Pons (tissue), 1 donor: ENCODE measurements at places on chromosomes 5 and 9.

GRCh38 chr5:105687493-105687892 lies 1983.2 kb downstream of the EFNA5 start:
- DNase-seq: no peak

DNA sequence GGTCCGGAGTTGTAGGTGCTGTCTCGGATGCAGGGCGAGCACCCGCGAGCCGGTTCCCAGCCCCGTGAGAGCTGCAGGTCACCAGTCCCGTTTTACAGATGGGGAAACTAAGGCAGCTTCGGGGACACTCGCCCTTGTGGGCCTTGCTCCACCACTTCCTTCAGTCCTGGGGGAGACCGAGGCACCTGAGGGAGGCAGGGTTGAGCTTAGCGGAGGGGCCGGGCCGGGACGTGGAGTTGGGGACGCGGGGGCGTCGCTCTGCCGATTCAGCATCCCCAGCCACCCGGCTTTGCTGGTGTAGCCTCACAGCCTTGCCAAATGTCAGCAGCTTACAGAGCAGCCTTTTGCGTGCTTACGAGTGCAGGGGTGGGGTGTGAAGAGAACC lies 530 bp downstream of the BBLN start:
- DNase-seq: no peak

GRCh38 chr9:93226819-93227218 lies 42.9 kb downstream of the WNK2 start:
- no peak for DNase-seq

DNA sequence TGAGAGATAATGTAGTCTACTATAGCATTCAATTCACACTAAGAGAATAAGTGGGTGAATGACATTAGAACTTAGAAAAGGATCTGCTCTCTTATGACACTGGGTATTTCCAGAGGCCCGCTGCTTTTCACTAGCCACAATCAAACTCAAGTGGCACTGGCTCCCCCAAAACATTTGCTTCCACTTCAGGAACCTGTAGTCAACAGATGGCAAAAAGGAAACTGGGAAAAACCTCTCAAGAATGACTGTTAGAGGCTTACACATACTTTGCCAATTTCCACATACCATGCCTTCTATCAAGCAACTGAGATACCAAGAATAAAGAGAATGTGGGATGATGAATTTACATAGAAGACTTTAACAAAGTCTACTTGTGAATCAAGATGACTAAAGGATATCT lies 11.2 kb downstream of the POC5 start:
- no peak for DNase-seq

- DNase-seq: no peak
Observed at GRCh38 chr5:149942199-149942598, 2.4 kb downstream of the PDE6A start.

DNA sequence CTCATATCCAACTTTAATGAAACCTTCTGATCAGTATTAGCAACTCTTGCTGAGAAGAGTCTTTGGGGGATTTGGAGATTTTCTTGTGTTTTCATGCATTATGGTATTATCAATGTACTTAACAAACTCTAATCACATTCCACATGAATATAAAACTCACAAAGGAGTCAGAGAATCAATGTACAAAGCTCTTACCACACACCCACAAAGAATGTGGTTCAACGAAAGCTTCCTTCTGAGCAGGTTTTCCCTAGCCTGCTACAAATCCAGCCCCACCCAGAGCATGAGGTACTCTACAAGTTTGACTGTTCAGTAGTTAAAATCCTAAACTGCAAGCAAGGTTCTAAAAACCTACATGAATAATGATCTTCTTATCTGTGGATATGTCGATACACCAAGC lies 210.1 kb downstream of the TARS1 start:
- no peak for DNase-seq

DNA sequence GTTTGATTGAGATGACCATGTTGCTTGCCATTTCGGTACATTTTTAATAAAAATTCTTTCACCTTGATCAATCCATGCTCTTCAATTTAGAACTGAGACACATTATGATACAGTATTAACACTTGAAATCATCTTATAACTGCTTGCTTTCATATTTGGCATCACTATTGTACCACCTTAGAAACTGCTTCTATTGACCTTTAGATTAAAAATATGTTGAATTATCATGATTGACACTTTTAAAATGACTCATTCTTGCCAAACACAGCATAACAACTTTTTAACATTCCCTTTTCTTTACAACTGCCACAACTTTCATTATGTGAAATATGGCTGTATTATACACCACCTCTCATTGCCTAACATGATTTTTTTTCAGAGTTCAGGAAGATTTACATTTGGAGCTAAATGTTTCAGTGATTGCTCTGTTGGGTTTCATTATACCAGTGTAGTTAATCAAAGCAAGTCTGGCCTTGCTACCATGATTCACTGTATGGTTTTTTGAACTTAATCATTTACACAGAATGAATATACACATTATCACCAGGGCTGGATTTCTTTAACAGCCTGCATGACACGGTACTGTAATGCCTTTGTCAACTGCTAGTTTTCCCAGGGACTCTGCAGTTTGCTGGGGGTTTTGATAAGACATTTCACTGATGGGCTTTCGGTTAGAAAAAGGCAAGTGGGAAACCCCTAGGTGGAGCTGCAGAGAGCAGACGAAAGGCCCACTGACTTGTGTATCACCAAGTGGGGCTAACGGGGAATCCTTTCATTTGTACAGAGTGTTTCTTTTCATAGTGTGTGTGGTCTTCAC lies 93.6 kb upstream of the TLE4 start:
- peak; percentile 91 for DNase-seq

GRCh38 chr5:123598028-123598689 lies 86.2 kb downstream of the CSNK1G3 start:
- no peak for DNase-seq

- DNase-seq: no peak
Observed at GRCh38 chr9:91354881-91355280, 6.8 kb downstream of the AUH start.

DNA sequence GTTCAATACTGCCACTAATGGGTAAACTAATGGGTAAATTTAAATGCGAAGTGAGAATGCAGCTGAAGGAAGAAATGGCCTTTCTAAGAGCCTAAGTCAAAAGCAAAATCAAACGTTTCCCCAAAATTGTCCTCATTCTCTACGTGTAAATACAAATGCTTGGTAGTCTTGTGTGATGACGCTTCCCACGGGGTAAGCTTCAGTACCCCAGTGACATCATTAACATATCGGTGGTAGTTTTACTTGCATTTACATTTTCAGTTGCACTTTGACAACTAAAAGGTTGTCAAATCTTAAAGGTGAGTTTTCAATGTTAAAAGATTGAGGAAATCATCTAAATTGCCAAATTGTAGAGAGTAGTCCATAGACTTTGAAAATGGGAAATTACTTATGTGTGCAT lies 550.7 kb upstream of the CCNG1 start:
- no peak for DNase-seq

GRCh38 chr9:97592126-97592525 lies 41.0 kb downstream of the TSTD2 start:
- no peak for DNase-seq

DNA sequence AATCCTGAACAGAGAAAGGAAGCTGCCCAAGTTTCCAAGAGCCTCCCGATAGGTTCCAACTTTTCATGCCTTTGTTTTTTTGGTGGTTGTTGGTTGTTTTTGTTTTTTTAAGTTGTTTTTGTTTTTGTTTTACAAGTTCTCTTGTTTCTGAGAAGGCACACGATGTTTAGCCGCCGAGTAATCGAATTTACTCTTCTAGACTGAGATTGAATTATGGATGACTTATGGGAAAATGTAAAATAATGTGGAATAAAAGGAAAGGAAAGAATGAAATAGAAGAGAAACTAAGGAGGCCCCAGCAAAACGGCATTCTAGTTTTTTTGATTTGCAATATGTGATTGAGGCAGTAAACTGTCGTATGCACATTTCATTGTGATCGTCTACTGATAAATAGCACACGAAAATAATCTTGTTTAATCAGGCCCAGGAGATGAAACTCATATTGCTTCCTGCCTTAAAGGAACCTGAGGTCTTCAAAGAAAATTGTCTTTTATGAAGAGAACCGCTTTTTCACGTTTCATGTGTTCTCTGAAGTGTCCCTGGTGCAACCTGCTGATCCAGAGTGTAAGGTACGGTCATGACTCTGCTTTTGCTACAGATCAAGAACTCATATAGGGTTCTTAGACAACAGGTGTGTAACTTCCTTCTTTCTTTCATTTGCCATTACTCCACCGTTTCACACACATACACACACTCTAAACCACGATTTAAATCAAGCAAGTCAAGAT lies 1.3 kb upstream of the GNAQ start:
- no peak for DNase-seq

DNA sequence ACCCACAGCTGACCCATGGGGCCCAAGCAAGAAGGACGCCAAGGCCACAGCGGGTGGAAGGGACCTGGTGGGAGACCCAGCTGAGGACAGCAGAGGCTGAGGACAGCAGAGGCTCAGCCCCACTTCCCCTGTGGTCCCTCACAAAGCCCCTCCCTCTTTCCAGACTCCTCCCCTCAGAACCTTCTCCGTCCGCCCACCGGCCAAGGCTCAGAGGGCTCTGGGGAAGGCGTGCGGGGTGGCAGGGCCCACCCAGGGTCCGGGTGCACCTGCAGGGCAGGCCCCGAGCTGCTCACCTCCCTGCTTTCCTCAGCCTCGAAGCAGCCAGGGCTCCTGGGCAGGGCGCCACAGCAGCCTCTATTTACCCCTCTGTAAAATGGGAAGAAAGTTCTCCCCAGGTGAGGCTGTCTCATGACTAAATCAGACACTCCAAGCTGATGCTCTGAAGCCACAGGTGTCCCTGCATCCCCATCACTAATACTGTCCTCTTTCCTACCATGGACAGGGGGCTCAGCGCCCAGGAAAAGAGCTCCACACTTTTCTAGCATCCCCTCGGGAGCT lies 137.9 kb upstream of the PPP1R26 start:
- no peak for DNase-seq

DNA sequence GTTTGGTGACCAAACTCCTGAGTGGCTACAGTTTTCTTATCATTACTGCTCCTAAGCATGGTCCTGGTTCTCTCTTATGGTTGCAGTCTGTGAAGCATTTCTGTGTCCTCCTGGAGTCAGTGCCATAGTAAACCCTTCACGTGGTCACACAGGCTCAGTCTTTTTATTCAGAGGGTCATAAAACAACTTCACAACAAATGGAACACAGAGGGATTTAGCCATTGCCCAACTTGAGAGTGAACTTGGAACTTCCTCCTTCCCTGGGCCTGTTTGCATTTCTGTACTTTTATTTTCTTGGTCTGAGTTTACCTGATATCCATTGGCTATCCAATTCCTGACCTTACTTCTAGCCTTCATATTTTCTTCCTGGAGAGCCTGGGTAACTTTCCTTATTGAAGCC lies 144.9 kb downstream of the CCDC192 start:
- DNase-seq: no peak

DNA sequence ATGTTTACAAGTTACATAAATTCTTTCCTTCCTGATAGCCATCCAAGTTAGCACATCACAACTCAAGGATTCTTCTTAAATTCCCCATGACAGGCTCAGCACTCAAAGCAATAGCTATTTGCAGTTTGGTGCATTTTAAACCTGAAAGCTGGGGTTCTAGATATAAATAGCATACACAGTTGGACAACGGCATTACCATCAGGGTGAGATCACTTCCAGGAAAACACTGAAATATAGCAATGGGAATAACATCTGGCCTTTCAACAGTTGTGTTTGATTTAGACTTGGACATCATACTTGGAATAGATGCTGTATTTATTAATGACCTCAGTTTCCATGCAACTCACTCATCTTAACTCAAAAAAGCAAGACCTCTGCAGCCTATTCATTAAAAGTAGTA lies 24.7 kb upstream of the LECT2 start:
- no peak for DNase-seq

- DNase-seq: no peak
Observed at GRCh38 chr5:93206203-93206602, 374.8 kb downstream of the NR2F1-AS1 start.

- DNase-seq: peak; percentile 44
Observed at GRCh38 chr9:112334432-112334841, 1.0 kb upstream of the PTBP3 start.
